ENCODE measurements at places on chromosomes 6 and 20.

- DNase-seq, result no peak
Measured at GRCh38 chr6:158894193-158894592, 75.0 kb upstream of the EZR start.

DNA sequence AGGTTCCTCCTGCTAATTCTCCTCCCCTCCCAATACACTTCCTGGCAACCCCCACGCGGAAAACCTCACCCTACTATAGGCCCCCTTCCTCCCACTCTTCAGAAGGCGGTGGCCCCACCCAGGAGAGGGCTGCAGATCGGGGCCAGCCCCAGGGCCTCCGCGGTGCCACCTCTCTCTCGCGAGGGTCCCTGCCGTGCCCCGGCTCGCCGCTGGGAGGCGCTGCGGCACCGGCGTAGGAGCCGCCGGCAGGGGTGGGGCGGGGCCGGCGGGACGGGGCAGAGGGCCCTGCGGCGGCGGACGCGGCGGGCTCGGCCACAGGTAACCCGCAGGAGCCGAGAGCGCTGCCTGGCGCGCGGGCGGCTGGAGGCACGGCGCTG is at the start of gene ANKRD6:
Gene ANKRD6 (plus strand): TSS at position 278 of the 377 bp plus-strand sequence. CDS start 133,825 bp downstream, outside the sequence.
- peak; percentile 79 for DNase-seq

GRCh38 chr6:154624038-154624599 is 109.1 kb upstream of the SCAF8 start:
- DNase-seq, result no peak

- DNase-seq, result no peak
Measured at GRCh38 chr20:46999801-47000465, 105.3 kb downstream of the EYA2 start.

GRCh38 chr20:63026582-63027165 is 19.9 kb upstream of the BHLHE23 start:
- no peak for DNase-seq

- peak; percentile 34 for DNase-seq
Measured at GRCh38 chr6:21438237-21438985, 155.1 kb upstream of the SOX4 start.

- DNase-seq, result no peak
Measured at GRCh38 chr6:53793318-53794136, 1.3 kb upstream of the LRRC1 start.

All from stimulated activated CD4-positive, alpha-beta T cell treated with anti-CD3 and anti-CD28 coated beads, Interleukin-15, amount 100 ng/mL, for 48 hours (primary cell).